DMS79 (cell line): ENCODE measurements at places on chromosomes 3 and 15.

DNA sequence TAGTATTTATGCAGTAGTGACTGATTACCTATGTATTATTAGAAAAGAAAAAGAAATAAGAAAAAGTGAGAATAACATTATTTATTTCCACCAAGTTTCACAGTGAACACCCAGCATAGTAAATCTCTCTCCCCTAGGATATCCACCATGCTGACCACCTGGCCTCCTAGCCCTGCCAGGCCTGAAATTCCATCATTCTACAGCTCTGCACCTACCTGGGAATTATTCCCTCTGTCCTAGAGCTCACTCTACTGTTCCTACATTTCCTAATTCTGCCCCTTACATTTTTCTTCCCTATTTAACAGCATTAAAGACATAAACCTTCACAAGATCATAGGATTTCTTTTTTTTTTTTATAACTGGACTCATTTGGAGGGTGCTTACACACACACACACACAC is 525.3 kb upstream of the PPP2R3A start:
- DNase-seq, result no peak

- no peak for DNase-seq
These were observed 64.6 kb downstream of the STAC start for GRCh38 chr3:36444909-36445308.

GRCh38 chr3:40877631-40878463 is 321.5 kb upstream of the CTNNB1 start:
- DNase-seq, result no peak

DNA sequence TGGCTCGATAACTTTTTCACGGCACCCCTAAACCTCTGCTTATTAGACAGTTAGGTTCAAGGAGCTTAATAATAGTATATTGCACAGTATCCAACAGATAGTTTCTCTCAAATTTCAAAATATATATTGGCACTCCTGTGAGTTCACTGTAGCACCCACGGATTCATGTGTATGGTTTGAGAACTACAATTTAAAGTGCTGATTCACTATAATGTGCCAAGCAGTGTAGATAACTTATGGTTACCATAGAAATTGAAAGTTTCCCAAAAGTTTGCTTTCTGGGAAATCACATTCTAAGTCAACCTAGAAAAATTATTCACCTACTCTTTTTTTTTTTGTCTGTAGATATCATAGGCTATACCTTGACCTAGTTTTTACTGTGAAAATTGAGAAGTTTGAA is 86.6 kb downstream of the GAP43 start:
- DNase-seq, result no peak

DNA sequence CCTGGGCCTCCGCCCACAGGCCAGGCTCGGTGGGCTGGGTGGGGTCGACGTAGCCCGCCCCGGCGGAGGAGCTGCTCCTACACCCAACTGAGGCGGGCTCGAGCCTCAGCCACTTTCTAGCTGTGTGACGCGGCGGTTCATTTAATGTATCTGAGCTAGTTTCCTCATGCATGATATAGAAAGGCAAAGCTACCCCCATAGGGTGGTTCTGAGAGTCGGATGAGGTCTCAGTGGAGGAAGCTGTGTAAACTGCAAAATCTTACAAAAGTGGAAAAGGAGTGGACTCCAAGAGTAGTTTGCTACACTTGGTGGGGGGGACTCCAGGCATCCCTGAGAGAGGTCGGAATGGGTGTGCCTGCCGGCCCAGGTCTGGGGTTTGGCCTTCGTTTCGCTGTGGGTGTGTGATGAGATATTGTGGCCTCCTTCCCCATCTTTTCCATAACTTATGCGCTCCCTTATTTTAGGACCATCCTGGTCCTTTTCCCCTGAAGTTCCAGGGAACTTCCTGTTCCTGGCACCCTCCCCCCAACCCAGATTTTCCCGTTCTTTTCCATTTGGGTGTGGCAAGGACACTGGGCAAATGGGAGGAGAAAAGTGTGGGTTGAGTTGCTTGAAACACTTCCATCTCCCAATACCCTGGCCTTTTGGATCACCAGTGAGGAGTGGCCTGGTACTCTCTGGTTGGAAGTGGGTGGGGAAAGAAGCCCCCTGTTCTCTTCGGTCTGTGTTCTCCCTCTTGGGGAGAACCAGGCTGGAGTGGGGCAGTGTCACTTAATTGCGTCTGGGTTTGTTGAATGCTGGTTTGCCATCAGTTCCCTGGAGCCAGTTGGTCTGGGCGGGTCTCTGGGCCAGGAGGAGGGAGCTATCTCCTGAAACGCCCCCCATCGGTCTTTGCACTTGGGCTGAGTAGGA is 1.1 kb downstream of the PDIA5 start:
- DNase-seq, result no peak

DNA sequence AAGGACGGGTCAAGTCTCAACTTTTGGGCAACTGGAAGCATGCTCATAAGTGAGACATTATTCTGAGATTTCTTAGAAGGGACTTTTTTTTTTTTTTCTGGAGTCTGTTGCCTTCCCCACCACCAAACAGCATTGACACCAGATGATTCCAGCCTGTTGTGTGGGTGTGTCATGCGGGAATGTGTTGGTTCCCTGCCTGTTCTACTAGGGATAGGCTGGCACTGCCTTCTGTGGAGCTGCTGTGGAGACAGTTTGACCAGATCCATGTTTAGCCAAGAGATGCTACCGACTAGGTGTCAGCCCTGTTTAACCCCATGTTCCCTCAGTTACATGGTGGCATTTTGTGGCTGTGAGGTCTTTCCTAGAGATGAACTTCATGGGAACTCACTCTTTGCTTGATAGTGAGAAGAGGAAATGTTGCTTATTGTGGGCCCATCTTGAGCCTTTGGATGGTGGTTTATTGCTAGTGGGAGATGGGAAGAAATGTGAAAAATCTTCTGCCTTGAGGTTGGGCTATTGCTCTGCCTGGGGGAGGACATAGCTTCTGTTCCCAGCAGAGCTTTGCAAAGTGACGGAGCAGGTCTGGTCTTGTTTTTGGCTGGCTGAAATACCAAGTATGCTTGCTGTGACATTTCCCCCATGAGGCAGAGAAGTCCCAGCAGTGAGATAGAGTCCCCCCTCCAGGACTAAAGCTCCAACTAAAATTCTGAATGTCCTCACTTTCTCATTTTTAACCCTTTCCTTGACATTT is 31.3 kb downstream of the TRAK1 start:
- no peak for DNase-seq

- no peak for DNase-seq
These were observed 104.5 kb downstream of the IL20RB start for GRCh38 chr3:137062250-137062649.

- no peak for DNase-seq
These were observed 726.2 kb downstream of the ROBO1 start for GRCh38 chr3:79041621-79042020.

- no peak for DNase-seq
These were observed 66.5 kb downstream of the MAGEF1 start for GRCh38 chr3:184645336-184645735.

GRCh38 chr15:94387442-94387841 is 156.1 kb downstream of the MCTP2 start:
- no peak for DNase-seq

DNA sequence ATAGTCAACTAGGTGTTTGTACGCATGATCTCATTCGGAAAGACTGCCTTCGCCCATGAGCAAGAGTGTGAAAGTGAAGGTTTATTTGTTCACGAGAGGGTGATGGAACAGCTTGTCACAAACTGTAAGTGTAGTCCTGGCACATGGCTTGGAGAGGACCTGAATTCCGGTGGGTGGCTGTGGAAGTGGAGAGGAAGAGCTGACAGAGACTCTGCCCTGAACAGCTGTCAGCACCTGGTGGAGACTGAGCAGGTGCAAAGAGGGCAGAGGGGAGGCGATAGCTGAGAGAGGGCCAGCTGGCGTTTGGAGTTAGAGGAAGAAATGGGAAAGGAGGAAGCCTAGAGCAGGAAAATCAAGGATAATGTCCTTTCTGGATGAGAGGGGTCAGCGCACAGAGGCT is 155.7 kb downstream of the EEFSEC start:
- DNase-seq, result no peak

GRCh38 chr15:44261007-44261706 is 27.4 kb upstream of the GOLM2 start:
- DNase-seq, result no peak

DNA sequence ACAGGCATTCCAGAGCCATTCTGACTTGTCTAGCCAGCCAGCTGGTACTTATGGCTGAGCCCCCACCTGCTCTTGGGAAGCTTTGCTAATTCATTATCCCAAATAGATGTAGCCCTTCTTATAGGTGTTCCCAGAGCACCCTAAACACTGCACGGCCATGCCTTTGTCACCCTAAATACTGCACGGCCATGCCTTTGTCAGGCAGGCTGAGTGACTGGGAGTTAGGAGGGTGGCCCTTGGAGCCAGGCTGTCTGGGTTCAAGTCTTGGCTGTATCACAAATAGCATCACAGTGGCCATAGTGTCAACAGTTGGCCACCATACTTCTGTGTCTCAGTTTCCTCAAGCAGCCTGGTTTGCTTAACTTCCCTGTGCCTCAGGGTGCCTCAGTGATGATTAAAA is 292.3 kb downstream of the ADAMTS17 start:
- no peak for DNase-seq

DNA sequence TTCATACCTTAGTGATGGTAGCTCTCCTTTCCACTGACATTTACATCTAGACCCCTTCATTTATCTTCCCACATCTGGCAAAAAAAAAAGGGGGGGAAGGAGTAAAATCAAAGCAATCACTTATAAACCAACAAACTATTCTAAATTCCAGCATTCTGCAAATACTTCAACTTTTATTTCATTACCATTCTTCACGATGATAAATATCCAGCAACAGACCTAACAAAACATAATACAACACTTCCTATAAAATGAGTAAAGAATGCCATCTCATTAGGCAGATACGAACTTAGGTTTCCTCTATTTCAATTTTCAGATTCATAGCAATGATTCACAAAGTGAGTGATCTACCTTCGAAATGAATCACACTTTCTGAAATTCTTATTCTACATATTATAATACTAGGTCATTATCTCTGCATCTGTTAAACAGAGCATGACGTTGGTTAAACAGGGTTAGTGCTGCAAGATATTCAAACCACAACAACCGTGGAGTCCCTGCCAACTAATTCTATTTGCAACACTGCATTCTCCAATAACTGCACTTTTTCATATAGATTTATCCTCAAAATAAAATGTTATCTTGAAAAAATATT is at the start of gene LRRFIP2:
Gene LRRFIP2 (minus strand): TSS at position 51 of the 595 bp plus-strand sequence. CDS start 25,599 bp downstream, outside the sequence.
- DNase-seq, result peak; percentile 1

GRCh38 chr3:45113625-45114050 is 32.5 kb downstream of the CDCP1 start:
- no peak for DNase-seq

- DNase-seq, result no peak
These were observed 21.2 kb downstream of the ZDHHC23 start for GRCh38 chr3:113968986-113969385.

DNA sequence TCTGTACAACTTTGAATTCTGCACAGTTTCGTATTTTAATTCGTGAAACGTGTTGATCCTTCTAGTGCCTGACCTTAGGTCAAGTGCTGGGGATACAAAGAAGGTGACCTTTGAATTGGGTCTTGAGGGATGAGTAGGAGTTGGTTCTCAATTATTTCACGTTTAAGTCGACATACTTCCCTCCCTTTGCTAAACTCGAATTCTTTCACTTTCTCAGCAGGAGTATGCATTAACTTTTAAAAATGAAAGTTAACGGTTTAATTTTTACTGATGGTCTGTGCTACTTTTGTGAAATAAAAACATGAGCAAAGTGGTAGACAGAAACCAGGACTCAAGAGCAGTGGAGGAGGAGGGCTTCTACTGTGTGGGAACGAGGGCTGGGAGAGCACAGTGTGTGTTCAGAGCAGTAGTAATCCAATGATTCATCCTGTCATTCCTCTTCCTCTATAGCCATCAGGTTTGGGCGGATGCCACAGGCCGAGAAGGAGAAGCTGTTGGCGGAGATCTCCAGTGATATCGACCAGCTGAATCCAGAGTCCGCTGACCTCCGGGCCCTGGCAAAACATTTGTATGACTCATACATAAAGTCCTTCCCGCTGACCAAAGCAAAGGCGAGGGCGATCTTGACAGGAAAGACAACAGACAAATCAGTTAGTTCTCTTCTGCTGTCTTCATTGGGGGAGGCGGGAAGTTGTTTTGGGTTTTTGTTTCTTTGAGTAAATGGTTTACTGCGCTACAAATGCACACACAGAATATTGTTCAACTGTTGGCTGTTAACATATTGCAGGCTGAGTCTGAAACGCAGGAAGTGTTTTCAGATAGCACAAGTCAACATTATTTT is 78.6 kb upstream of the TSEN2 start:
- DNase-seq, result no peak

DNA sequence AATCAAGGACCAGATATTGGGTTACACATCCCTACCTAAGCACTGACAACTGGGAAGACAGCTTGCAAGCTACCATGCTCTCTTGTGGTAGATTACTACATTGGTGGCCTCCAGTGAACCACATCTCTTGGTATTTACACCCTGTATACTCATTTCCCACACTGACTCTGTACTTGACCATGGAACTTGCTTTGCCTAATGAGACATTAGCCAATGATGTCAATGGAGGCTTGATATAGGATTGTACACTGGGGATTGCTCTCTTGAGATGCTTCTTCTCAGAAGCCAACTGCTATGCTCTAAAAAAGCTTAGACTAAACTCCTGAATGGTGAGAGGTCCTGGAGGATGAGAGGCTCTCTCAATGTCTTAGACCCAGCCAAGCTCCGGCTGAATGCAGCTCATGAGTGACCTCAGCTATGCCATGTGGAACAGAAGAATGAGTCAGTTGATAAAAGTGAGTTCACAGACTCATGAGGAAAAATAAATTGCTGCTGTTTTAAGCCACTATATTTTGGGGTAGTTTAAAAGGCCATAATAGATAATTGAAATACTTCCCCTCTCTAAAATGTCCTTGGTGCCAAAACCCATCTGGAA is 61.5 kb upstream of the GALNT15 start:
- no peak for DNase-seq

GRCh38 chr3:170622369-170623159 is 36.7 kb upstream of the SLC7A14 start:
- no peak for DNase-seq
